Glomerular endothelial cell (primary cell): ENCODE measurements at places on chromosomes 5 and 9. TPM values are rescaled to one million over a fixed set of nuclear protein-coding genes. Genes with fewer than 3 reads are reported as not detected.

Gene DMRTA1
- total RNA-seq: 0.88 and 1.8 TPM in 2 replicates

Gene OR1Q1
- total RNA-seq: not detected in 2 replicates

Gene NMUR2
- total RNA-seq: 0.87 TPM in 1 of 2 replicates, not detected in the other

Gene SUSD1
- total RNA-seq: 47.0 and 53.7 TPM in 2 replicates

Gene TMC1
- 0.23 and 0.82 TPM in 2 replicates for total RNA-seq

Gene ENHO
- not detected in 2 replicates for total RNA-seq

Gene PDE8B
- total RNA-seq: 0.12 and 0.29 TPM in 2 replicates

Gene OLFML2A
- 4.0 and 5.7 TPM in 2 replicates for total RNA-seq

Gene CDH6
- 6.7 and 22.1 TPM in 2 replicates for total RNA-seq

Gene DDX4
- total RNA-seq: not detected in 2 replicates

Gene PNPLA7
- 2.4 and 2.8 TPM in 2 replicates for total RNA-seq

Gene MED27
- total RNA-seq: 19.1 and 25.4 TPM in 2 replicates

Gene COL23A1
- 0.05 TPM in 1 of 2 replicates, not detected in the other for total RNA-seq

Gene PCDHGB4
- total RNA-seq: 11.1 and 19.5 TPM in 2 replicates

Gene ERBIN
- total RNA-seq: 41.2 and 61.4 TPM in 2 replicates

Gene CARTPT
- total RNA-seq: not detected in 2 replicates

Gene LPCAT1
- 61.9 and 77.0 TPM in 2 replicates for total RNA-seq

Gene SLC34A3
- total RNA-seq: not detected in 2 replicates

Gene SLC6A7
- total RNA-seq: not detected in 2 replicates
